ENCODE measurements at places on chromosomes 2 and 18.

- DNase-seq: no peak
- H3K27me3 ChIP-seq: no peaks in the 10 kb centered on the region
- H3K4me3 ChIP-seq: no peak overlapping the region
- no peaks in the 10 kb centered on the region for H3K36me3 ChIP-seq
Measured at GRCh38 chr2:205661281-205661680, 21.0 kb upstream of the NRP2 start.

GRCh38 chr2:70830366-70830765 is 5.2 kb downstream of the CD207 start:
- H3K27ac ChIP-seq: no peak overlapping the region
- no peaks in the 10 kb centered on the region for H3K36me3 ChIP-seq
- H3K4me3 ChIP-seq: no peak overlapping the region
- no peak for DNase-seq
- no peaks in the 10 kb centered on the region for H3K27me3 ChIP-seq

DNA sequence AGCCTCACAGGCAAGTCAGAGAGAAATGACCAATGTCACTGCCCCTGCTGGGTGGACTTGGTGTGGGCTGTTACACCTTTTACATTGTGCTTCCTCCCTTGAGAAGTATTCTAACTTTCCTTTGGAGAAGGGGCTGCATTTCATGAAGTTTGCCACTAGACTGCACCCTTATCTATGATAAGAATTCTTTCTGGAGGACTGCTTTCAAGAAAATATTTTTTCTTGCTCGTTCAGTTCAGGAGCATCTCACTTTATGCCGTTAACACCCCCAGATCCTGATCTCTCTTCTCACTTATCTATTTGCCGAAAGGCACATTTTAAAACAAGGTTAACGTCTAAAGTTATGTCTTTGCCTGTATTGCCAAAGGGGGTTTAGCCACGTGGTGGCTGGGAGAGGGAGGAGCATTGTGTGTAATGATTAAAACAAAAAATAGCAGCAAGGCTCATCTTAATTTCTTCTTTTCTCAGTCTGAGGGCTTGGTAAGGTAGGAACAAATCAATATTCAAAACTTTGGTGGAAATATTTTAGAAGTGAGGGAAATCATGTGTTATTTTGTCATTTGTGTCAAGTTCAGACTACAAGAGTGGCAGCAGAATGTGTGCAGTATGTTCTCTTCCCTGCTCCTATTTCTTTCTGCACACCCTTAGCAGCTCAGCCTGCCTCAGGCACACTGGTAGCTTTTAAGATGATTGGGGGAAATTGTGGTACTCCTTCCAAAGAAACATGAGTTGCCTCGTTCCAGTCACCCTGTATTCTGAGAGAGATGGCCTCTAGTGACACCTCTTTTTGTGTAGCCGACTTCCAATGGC is 1.6 kb upstream of the IGFBP5 start:
- no peak for DNase-seq
- H3K4me3 ChIP-seq: no peak overlapping the region
- peaks cover 48% of the 10 kb centered on the region for H3K4me1 ChIP-seq
- no peaks in the 10 kb centered on the region for H3K27me3 ChIP-seq
- H3K36me3 ChIP-seq: no peaks in the 10 kb centered on the region

- no peak for DNase-seq
- no peaks in the 10 kb centered on the region for H3K36me3 ChIP-seq
- H3K27ac ChIP-seq: no peak overlapping the region
Measured at GRCh38 chr2:133143645-133144044, 424.6 kb downstream of the NCKAP5 start.

- no peaks in the 10 kb centered on the region for H3K36me3 ChIP-seq
- H3K4me1 ChIP-seq: no peaks in the 10 kb centered on the region
- no peak overlapping the region for H3K4me3 ChIP-seq
- no peak for DNase-seq
Measured at GRCh38 chr2:175855794-175856453, 146.1 kb downstream of the LNPK start.

GRCh38 chr18:76174451-76174850 is 320.6 kb downstream of the ZNF516 start:
- no peak overlapping the region for H3K27ac ChIP-seq
- no peak overlapping the region for H3K4me3 ChIP-seq
- H3K36me3 ChIP-seq: no peaks in the 10 kb centered on the region
- H3K4me1 ChIP-seq: no peaks in the 10 kb centered on the region
- no peaks in the 10 kb centered on the region for H3K27me3 ChIP-seq
- no peak for DNase-seq

GRCh38 chr2:234476766-234477165 is 20.1 kb downstream of the ARL4C start:
- no peak overlapping the region for H3K27ac ChIP-seq
- no peak for DNase-seq
- no peaks in the 10 kb centered on the region for H3K27me3 ChIP-seq
- H3K4me1 ChIP-seq: no peaks in the 10 kb centered on the region
- H3K4me3 ChIP-seq: no peak overlapping the region

- no peak overlapping the region for H3K4me3 ChIP-seq
- H3K27me3 ChIP-seq: no peaks in the 10 kb centered on the region
- H3K36me3 ChIP-seq: no peaks in the 10 kb centered on the region
- H3K27ac ChIP-seq: no peak overlapping the region
Measured at GRCh38 chr2:19532547-19533196, 174.2 kb upstream of the OSR1 start.

DNA sequence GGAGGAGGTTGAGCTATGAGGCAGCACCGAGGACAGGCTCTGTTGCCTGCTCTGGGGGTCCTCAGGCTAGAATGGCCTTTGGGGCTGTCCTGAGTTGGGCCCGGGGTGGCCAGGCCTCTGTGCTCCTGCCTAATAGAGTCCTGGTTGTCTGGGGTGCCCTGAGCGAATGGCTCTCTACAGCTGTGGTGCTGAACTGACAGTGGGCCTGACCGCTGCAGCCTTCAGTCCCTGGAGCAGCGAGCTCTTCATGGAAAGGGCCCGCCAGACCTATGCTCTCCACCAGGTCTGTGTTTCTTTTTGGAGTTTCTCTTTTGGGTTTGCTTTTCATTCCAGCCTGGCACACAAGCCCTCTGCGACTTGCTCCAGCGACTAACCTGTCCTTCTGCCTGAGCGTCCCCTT is 679.0 kb upstream of the RAB6C start:
- H3K27me3 ChIP-seq: no peaks in the 10 kb centered on the region
- no peak overlapping the region for H3K27ac ChIP-seq
- peaks cover 7% of the 10 kb centered on the region for H3K4me1 ChIP-seq
- no peaks in the 10 kb centered on the region for H3K36me3 ChIP-seq

DNA sequence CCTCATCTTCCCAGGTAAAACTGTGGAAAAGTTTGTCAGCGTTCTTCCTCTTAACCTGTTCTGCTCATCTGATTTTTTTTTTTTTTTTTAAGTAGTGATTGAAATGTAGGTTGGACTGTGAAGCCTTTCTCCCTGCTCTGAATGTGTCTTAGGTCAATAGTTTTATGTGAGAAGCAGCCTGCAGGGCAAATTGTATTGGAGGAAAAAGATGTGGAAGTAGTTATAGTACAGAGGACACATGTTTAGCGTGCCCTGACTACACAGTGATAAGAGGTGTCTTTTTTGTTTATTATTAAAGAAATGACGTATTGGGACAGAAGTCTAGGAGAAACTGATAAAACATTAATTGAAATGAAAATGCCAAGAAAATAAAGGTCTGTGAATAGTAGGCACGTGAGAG is 1.5 kb downstream of the MTA3 start:
- DNase-seq: no peak
- H3K27me3 ChIP-seq: no peaks in the 10 kb centered on the region
- no peaks in the 10 kb centered on the region for H3K36me3 ChIP-seq
- peaks cover 44% of the 10 kb centered on the region for H3K4me1 ChIP-seq
- H3K4me3 ChIP-seq: no peak overlapping the region

- no peaks in the 10 kb centered on the region for H3K36me3 ChIP-seq
- no peak for DNase-seq
- no peak overlapping the region for H3K27ac ChIP-seq
- H3K4me1 ChIP-seq: peaks cover 8% of the 10 kb centered on the region
- H3K27me3 ChIP-seq: no peaks in the 10 kb centered on the region
- no peak overlapping the region for H3K4me3 ChIP-seq
Measured at GRCh38 chr18:36633961-36634412, 194.8 kb downstream of the TPGS2 start.

DNA sequence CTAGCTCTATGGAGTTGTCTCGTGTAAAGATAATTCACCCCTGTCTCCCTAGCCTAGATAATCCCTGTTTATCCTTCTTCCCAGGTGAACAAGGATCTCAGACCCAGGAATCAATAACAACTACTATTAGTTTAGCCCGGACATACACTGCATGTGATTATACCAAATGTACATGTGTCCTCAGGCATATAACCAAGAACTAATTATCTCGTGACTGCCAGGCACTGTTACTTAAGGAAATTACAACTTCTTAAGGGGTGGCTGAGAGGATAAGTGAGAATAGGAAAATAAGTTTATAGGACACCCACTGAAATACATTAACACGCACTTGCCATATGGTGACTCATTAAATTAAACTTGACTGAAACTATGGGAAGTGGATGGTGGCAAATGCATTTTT is 126.6 kb downstream of the CNTNAP5 start:
- H3K4me1 ChIP-seq: no peaks in the 10 kb centered on the region
- H3K27ac ChIP-seq: no peak overlapping the region
- H3K27me3 ChIP-seq: no peaks in the 10 kb centered on the region
- no peak for DNase-seq
- no peak overlapping the region for H3K4me3 ChIP-seq
- no peaks in the 10 kb centered on the region for H3K36me3 ChIP-seq

GRCh38 chr18:10401521-10401920 is 52.9 kb upstream of the APCDD1 start:
- no peak overlapping the region for H3K4me3 ChIP-seq
- H3K4me1 ChIP-seq: peaks cover 5% of the 10 kb centered on the region
- H3K27me3 ChIP-seq: no peaks in the 10 kb centered on the region
- H3K36me3 ChIP-seq: no peaks in the 10 kb centered on the region
- DNase-seq: no peak

DNA sequence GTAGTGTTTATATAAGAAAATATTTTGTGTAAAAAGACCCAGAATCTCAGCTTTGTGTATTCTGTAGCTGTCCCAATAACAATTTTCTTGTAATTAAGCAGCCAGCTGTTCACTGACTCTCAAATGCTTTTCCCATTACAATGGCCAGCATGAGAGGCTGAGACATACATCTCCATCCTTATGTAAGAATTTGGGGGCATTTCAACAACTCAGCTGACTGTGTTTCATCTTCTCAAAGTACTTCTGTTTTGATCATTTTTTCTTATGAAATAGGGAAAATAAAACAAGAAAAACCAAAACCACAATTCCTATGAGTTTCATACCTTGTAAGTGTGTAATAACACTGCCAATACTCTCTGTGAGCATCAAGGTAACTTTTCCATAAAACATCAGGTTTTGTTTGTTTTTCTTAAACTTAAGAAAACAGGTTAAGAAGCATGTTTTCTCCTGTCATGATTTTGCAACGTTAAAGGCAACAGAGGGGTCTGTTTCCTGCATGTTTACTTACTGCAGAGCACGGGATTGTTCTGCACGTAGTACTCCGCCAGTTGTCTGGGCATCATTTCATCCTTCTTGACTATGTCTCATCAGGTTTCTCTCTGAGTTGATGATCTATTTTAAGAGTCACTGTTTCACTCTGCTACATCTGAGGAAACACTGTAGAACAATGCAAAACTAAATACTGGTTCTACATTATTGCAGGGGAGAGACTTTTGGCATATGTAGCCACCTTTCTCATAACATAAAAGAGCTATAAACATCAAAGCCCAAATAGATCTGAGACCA is 62.9 kb upstream of the CYRIA start:
- no peak for DNase-seq
- H3K36me3 ChIP-seq: no peaks in the 10 kb centered on the region
- no peaks in the 10 kb centered on the region for H3K4me1 ChIP-seq
- H3K27me3 ChIP-seq: no peaks in the 10 kb centered on the region
- H3K4me3 ChIP-seq: no peak overlapping the region

GRCh38 chr2:217942731-217943335 is 60.0 kb downstream of the TNS1 start:
- no peaks in the 10 kb centered on the region for H3K36me3 ChIP-seq
- no peak for DNase-seq
- H3K4me1 ChIP-seq: peaks cover 96% of the 10 kb centered on the region
- peak overlapping the region; percentile 87 for H3K27ac ChIP-seq
- no peaks in the 10 kb centered on the region for H3K27me3 ChIP-seq

GRCh38 chr18:63145851-63146555 is 173.6 kb downstream of the BCL2 start:
- DNase-seq: no peak
- H3K4me3 ChIP-seq: peak overlapping the region; percentile 2
- H3K4me1 ChIP-seq: peaks cover 81% of the 10 kb centered on the region
- H3K36me3 ChIP-seq: no peaks in the 10 kb centered on the region

DNA sequence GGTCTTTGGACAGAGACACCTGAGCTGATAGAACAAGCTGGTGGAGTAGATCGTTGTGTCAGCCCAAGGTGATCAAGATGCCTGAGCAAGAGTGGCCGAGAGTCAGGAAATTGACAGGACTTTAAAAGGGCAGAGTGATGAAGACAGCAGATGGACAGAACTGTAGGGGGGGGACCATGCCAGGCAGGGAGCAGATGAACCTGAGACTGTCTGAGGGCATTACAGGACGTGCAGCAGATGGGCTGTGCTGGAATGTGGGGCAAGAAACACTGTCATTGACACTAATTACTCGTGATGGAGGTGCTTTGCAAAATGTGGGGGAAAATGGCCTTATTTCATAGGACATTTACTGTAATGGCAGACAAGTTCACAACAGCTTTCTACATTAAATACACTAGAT is 225.0 kb downstream of the THSD7B start:
- H3K27ac ChIP-seq: no peak overlapping the region
- no peak overlapping the region for H3K4me3 ChIP-seq
- H3K27me3 ChIP-seq: no peaks in the 10 kb centered on the region
- no peaks in the 10 kb centered on the region for H3K36me3 ChIP-seq

DNA sequence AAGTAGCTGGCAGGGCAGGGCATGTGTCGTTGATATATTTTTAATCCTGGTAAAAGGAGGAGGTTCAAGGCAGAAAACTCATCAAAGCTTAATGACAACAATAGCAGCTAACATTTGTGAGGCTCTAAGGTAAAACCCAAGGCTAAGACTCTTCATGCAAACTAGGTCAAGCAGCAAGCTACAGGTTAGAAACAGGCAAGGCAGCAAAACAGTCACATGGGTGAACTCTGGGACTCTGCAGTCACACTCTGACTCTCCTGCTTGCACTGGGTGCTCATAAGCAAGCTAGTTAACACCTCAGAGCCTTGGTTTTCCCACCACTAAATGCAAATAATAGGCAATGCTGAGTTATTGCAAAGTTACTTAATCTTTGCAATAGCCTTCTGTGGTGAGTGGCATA is 7.9 kb downstream of the IL1RN start:
- no peaks in the 10 kb centered on the region for H3K4me1 ChIP-seq
- no peak for DNase-seq
- no peaks in the 10 kb centered on the region for H3K36me3 ChIP-seq
- no peak overlapping the region for H3K4me3 ChIP-seq

GRCh38 chr2:48248251-48248933 is 281.6 kb upstream of the STON1 start:
- no peak overlapping the region for H3K27ac ChIP-seq
- H3K4me1 ChIP-seq: peaks cover 14% of the 10 kb centered on the region
- H3K36me3 ChIP-seq: no peaks in the 10 kb centered on the region
- no peak for DNase-seq
- no peak overlapping the region for H3K4me3 ChIP-seq
- no peaks in the 10 kb centered on the region for H3K27me3 ChIP-seq
